ENCODE measurements at places on chromosomes 6 and 20.

GRCh38 chr6:68139130-68139529 is 496.0 kb upstream of the ADGRB3 start:
- no peak for DNase-seq

DNA sequence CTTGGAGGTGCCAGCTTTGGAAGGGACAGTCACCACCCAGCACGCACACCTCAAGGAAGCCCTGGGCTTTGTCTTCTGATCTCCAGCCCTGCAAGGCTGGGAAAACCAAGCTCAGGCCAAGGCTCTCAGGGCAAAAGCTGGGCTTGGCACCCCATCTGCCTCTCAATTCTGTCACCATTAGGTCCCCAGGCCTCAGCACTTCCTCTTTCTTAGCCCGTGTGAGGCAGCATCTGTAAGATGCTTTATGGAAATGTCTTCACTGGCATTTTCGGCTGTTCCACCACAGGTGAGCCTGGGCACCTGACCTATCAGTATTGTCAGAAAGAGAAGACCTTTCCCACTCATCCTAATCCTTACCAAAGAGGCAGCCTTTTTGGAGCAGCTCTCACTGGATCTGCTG is 24.6 kb downstream of the GMEB2 start:
- no peak for DNase-seq

DNA sequence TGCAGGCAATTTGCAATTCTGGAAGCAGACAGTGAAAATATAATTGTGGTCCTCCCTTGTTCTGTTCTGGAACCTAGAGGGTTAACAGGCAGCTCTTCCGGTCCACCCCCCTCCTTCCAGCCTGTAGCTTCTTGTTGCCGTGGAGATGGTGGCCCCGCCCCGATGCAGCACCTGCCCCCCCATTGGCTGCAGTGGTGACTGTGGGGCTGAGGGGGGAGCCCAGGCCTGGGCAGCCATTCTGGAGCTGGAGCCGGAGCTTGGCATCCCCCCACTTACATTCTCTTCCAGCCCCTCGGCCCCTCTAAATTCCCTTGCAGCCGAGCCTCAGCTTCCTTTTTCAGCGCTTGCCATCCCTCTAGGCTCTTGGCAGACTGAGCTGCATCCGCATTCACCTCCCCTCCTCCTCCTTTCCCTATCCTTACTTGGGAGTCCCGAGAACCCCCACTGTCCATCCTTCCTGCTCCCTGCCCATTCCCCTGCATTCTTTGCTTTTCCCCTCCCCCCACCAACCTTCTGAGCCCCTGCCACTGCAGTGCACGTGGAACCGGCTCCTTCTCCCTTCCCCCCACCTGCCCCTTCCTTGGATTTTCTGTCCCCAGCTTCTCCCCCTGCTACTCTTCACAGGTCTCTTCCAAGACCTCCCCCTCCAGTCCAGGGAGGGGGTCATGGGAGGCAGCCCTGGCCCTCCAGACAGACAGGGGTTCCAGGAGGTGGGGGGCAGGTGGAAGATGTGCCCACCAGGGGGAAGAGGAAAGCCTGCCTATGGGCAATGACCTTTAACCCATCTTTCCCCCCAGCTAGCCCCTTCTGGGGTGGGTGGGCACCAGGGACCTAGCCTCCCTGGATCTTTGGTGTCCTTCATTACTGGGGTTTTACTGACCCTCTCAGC is 11.4 kb downstream of the SYNGAP1 start:
- peak; percentile 61 for DNase-seq

GRCh38 chr6:105874835-105875626 is 211.1 kb upstream of the PRDM1 start:
- no peak for DNase-seq

- DNase-seq = no peak
Observed at GRCh38 chr6:159102373-159103160, 57.8 kb upstream of the TAGAP start.

GRCh38 chr20:50308166-50308512 is 117.5 kb downstream of the CEBPB start:
- DNase-seq = no peak

GRCh38 chr6:113823916-113824315 is 33.2 kb upstream of the MARCKS start:
- DNase-seq = no peak

DNA sequence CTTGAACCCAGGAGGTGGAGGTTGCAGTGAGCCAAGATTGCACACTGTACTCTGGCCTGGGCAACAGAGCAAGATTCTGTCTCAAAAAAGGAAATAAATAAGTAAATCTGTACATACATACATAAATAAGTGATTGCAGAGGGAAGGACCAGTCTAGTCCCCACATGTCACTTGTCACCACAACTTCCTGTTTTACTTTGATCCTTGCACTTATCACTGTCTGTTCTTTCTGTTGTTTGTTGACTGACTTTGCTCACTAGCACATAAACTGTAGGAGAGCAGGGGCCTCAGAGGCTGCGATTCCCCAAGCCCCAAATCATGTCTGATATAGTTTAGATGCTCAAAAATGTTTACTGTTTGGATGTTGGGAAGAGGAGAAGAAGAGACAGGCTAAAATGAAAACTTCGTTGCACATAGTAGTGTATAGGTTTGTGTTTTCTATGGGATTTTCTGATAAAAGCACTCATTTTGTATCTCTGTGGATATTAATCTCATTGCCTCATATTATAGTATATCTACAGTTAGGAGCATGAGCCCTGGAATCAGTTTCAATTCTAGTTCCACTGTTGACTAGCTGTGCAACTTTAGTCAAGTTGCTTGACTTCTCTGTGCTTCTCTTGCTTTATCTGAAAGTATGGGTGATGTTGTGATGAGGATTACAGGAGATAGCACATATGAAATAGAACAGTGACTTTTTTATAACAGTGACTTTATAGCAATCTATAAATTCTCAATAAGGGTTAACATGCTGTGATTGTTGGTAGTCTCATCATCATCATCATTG is 165.0 kb downstream of the TBC1D7 start:
- DNase-seq = no peak

GRCh38 chr6:45419571-45420082 is 41.9 kb upstream of the SUPT3H start:
- DNase-seq = peak; percentile 58

GRCh38 chr6:142805042-142805441 is 139.9 kb downstream of the HIVEP2 start:
- DNase-seq = no peak

DNA sequence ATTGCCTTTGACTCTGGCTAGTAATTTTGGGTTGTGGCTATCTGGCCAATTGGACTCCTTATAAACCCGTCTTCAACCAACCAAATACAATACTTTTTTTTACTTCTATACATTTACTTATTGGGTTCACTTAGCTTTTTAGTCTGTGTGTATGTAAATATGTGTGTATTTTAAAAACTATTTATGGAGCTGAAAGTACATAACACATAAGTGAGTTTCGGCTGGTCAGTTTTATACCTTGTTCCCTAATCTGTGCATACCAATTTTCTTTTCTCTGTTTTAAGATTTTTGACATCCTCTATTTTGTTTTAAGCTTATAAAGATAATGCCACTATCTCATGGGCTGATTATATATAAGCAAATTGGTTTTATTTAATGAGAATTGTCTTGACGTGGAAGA is 129.5 kb downstream of the LRRC1 start:
- DNase-seq = no peak

DNA sequence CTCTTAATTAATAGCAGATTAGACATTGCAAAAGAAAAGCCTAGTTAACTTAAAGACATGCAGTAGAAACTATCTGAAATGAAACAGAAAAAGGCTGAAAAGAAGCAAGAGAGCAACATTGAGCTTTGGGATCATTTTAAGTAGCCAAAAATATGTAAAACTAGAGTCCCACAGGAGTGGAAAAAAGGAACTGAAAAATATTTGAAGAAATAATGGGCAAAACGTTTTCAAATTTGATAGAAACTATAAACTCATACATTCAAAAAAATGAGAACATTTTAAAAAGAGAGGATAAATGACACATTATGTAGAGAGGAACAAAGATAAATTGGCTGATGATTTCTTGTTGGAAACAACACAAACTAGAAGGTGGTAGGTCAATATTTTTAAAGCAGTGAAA is 166.1 kb upstream of the AKAP12 start:
- DNase-seq = no peak

DNA sequence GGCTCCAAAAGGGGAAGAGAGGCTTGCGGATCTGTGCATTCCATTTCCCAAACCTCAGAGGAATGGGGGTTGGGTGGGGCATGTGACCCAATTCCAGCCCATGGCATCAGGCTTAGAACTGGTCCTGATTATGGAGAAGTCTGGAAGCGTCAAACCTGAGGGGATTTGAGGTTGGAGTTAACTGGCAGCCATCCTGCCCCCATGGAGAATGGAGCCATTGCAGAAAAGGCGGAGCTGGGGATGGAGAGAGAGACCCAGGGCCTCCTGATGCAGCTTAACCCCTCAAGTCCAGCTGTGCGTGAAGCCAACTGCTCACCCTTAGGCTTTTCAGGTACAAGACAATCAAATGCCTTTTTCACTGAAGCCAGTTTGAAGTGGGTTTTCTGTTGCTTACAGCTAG is 9.9 kb upstream of the SDCBP2 start:
- DNase-seq = no peak

DNA sequence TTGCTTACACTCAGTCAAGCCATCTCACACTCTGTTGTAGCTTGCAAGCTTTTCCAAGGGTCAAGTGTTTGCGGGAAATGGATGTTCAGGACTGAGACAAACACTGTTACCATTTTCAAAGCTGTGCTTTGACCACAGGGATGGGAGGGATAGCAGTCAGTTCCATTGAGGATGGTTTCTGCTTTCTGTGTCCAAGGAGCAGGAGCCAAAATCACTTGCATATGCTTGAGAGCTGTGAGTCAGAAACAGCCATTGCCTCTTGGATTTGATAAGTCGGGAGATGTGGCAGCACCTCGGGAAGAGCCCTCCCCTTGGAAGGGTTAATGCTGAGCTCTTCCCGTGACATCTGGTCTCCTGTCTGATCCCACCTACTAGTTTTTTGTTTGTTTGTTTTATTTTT is 85.2 kb downstream of the TCP11 start:
- DNase-seq = no peak

- DNase-seq = no peak
Observed at GRCh38 chr20:37745553-37745952, 51.7 kb downstream of the CTNNBL1 start.

DNA sequence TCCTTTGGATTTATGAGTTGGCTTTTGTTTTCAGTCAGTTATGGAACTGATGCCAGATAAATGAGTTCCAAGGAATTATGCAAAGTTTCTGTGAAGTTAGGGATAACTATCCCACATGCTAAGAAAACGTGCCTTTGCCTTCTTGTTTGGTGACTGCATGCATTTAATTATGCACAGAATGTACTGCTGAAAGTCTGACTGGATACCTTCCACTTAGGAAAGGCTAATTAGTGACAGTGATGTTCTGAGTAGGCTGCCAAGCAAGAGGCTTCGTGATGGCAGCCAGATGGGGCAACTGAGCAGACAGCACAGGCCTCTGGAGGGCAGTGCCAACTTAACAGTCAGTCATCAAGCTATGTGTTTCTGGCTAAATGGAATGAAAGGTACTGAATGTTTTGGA is 289.9 kb downstream of the CD109 start:
- no peak for DNase-seq

- no peak for DNase-seq
Observed at GRCh38 chr6:80638213-80639055, 532.0 kb downstream of the BCKDHB start.

DNA sequence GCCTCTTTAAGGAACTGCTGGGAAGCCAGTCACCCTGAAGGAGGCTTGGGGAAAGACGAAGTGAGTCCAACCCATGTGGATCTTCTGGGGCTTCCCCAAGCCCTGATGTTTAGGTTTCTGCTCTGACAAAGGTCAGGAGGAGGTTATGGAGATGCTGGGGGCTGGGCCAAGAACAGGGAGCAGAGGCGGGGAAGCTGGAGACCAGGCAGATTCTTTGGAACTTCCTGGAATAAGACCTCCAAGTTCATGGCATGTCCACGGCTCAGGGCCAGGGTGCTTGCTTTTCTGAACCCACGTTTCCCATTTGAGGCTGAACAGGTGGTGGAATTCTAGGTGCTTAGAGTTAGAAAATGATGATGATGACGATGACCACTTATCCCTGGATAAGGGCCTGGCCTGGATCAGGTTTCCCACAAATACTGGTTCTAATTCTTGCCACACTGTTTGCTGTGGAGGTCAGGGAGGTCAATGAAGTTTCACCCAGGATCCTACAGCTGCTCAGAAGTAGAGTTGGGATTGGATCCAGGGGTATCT is 30.0 kb upstream of the TGM2 start:
- DNase-seq = no peak

GRCh38 chr6:74519163-74519562 is 686.7 kb downstream of the COL12A1 start:
- no peak for DNase-seq

GRCh38 chr6:79231101-79231500 is 3.4 kb downstream of the HMGN3 start:
- no peak for DNase-seq

GRCh38 chr20:61170496-61171320 is 81.4 kb upstream of the CDH4 start:
- DNase-seq = no peak

DNA sequence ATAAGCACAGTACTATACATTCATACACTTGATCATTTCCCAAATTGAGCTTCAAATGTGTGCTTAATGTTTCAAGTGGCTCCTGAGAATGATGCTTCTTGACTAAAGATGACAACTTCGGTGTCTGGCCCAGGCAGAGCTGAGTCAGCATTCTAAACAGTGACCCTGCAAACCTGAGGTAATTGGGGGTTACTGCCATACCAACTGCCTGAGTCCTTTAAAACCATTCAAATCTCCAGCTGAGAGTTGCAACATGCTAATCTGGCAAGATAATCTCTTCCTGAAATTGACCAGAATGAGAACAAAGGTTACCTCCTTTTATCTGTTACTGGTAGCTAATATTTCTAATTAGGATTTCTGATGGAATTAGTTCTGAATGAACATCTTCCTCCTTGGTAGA is 8.2 kb downstream of the BACH2 start:
- no peak for DNase-seq

DNA sequence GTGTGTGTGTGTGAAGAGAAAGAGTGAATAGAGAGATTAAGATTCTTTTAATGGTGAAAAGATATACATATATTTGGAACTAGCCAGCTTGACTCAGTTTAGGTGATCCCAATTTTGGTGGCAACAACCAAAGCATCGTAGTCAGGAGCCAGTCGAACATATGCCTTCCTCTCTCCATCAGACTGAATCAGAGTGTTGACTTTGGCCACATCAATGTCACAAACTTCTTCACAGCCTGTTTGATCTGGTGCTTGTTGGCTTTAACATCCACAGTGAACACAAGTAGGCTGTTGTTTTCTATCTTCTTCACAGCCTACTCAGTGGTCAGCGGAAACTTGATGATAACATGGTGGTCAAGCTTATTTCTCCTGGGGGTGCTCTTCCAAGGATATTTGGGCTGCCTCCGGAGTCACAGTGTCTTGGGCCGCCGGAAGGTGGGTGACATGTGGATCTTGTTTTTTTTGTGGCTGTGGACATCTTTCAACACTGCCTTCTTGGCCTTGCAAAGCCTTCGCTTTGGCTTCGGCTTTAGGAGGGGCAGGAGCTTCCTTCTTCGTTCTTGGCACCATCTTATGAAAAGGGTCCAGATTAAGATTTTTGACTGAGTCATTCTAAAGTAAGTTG is 3.4 kb downstream of the HLA-F start:
- DNase-seq = no peak

DNA sequence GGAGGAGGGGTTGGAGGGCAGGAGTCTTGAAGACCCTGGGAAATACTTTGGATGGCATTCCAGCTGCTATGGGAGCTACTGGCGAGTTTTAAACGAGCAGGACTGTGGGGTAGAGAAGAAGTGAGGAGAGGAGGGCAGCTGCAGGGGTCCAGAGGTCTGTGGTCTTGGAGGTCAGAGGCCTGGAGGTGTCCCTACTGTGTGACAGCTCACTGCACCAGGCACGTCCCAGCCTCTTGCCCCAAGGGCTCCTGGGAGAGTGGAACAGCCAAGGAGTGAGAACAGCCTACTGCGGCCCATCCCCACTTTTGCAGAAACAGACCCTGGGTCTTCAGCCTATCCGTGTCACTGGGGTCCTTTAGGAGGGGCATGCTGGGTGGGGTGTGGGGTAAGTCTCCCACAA is 2.9 kb upstream of the NOL4L start:
- DNase-seq = no peak
